Gastrocnemius medialis (tissue), 4 donors: ENCODE measurements at places on chromosomes 4 and X. TPM values are rescaled to one million over a fixed set of nuclear protein-coding genes. Genes with fewer than 3 reads are reported as not detected.
A peak's percentile ranks its signal among the peaks of the same experiment; 100 is the strongest.

- H3K27ac ChIP-seq: no peak overlapping the region
- no peak for DNase-seq
- no peaks in the 10 kb centered on the region for H3K27me3 ChIP-seq
- H3K4me3 ChIP-seq: no peak overlapping the region
- peaks cover 3% of the 10 kb centered on the region for H3K4me1 ChIP-seq
These were observed 19.2 kb downstream of the ETDC start for GRCh38 chrX:135328421-135329005.

GRCh38 chr4:23775694-23776093, 114.2 kb downstream of the PPARGC1A start:
- no peak for DNase-seq
- no peaks in the 10 kb centered on the region for H3K36me3 ChIP-seq
- H3K4me3 ChIP-seq: no peak overlapping the region
- H3K27ac ChIP-seq: no peak overlapping the region
- H3K4me1 ChIP-seq: peaks cover 12% of the 10 kb centered on the region

DNA sequence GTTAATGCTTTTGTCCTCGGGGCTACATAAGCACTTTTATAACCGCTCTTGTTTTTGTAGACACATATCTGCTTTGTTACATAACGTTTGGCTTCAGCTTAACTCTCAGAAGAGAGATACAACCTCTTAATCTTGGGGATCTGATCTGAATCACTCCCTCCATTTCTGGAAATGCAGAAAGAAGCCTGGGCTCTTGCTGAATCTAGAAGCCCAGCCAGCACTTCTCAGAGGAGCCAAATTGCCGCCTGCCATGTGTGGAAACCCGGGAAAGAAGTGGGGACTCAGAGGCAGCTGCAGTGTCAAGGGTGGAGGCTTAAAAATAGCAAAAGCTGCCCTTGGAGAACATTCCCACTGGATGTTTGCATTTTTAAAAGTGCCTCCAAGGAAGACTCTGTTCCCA, 69.3 kb upstream of the LDB2 start:
- no peaks in the 10 kb centered on the region for H3K4me1 ChIP-seq
- peak; percentile 18 for DNase-seq
- H3K4me3 ChIP-seq: no peak overlapping the region
- no peaks in the 10 kb centered on the region for H3K27me3 ChIP-seq
- no peaks in the 10 kb centered on the region for H3K36me3 ChIP-seq

GRCh38 chrX:31092970-31093638, 21.3 kb upstream of the FTHL17 start:
- H3K27ac ChIP-seq: no peak overlapping the region
- H3K36me3 ChIP-seq: no peaks in the 10 kb centered on the region
- DNase-seq: no peak
- H3K27me3 ChIP-seq: no peaks in the 10 kb centered on the region

GRCh38 chrX:115362334-115363095, 73.0 kb downstream of the LUZP4 start:
- no peaks in the 10 kb centered on the region for H3K4me1 ChIP-seq
- H3K27me3 ChIP-seq: no peaks in the 10 kb centered on the region
- H3K36me3 ChIP-seq: no peaks in the 10 kb centered on the region
- no peak overlapping the region for H3K27ac ChIP-seq

GRCh38 chr4:141074098-141074878, 59.0 kb downstream of the RNF150 start:
- no peaks in the 10 kb centered on the region for H3K36me3 ChIP-seq
- no peak overlapping the region for H3K4me3 ChIP-seq
- no peak overlapping the region for H3K27ac ChIP-seq
- H3K4me1 ChIP-seq: peaks cover 16% of the 10 kb centered on the region
- DNase-seq: no peak

DNA sequence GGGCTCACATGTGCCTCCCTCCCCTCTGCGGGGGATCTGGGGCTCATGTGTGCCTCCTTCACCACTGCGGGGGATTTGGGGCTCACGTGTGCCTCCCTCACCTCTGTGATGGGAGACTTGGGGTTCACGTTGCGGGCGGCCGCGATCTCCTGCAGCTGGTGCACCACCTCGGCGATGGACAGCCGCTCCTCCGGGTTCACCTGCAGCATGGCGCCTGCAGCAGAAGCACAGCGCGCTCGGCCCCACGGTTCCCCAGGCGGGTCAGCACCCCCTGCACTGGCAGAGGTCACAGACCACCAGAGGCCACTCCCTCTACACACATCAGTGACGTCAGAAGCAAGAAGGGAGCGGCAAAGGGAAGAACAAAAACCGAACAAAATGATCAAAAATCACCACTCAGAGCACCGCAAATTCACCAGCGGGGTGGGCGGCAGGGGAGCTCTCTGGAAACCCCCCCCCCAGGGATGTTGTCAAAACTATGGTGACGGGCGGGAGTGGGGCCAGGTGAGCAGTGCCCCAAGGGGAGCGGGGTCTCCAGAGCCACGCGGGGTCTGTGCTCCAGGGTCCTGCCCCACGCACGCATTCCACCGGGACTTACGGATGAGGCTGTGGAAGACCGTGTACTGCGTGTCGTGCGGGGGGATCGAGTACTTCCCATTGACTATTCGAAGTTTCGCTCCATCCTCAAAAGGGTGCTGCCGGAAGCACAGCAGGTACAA, 38.7 kb downstream of the GAK start:
- no peaks in the 10 kb centered on the region for H3K4me1 ChIP-seq
- no peaks in the 10 kb centered on the region for H3K36me3 ChIP-seq
- H3K27ac ChIP-seq: no peak overlapping the region
- no peak overlapping the region for H3K4me3 ChIP-seq
- no peaks in the 10 kb centered on the region for H3K27me3 ChIP-seq

DNA sequence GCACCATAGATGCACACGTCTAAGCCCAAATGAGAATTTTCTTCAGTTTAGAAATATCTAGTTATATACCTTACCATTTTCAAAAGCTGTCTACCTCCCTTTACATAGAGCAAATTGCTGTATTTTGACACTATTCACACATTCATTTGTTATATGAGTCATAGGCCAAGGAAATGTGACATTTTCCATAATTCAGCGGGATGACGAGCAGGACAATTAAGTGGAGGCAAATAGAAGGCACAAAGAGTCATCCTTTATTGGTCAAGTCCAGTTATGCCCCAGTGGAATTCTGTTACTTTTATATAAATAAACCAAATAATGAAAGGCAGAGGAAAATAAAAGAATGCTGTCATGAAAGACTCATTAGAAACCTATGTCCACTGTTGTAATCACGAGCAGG, 27.9 kb downstream of the FGF13 start:
- no peaks in the 10 kb centered on the region for H3K36me3 ChIP-seq
- DNase-seq: no peak
- H3K27me3 ChIP-seq: no peaks in the 10 kb centered on the region
- no peak overlapping the region for H3K4me3 ChIP-seq
- no peaks in the 10 kb centered on the region for H3K4me1 ChIP-seq

Gene NPY2R
- total RNA-seq: not detected

Gene TBX22
- not detected for total RNA-seq
